COR-L47 (cell line): ENCODE measurements at places on chromosomes 6 and 20.

GRCh38 chr6:35435074-35435837, 16.9 kb upstream of the FANCE start:
- DNase-seq, result no peak

- no peak for DNase-seq
Observed at GRCh38 chr20:56420028-56420427, 8.0 kb downstream of the CASS4 start.

- no peak for DNase-seq
Observed at GRCh38 chr6:25488156-25488555, 163.9 kb upstream of the SCGN start.

GRCh38 chr6:45899683-45899946, 116.0 kb downstream of the CLIC5 start:
- no peak for DNase-seq

GRCh38 chr6:56864171-56864616, 90.7 kb upstream of the BEND6 start:
- no peak for DNase-seq
